ENCODE measurements at places on chromosomes 1 and 21.
A peak's percentile ranks its signal among the peaks of the same experiment; 100 is the strongest.

DNA sequence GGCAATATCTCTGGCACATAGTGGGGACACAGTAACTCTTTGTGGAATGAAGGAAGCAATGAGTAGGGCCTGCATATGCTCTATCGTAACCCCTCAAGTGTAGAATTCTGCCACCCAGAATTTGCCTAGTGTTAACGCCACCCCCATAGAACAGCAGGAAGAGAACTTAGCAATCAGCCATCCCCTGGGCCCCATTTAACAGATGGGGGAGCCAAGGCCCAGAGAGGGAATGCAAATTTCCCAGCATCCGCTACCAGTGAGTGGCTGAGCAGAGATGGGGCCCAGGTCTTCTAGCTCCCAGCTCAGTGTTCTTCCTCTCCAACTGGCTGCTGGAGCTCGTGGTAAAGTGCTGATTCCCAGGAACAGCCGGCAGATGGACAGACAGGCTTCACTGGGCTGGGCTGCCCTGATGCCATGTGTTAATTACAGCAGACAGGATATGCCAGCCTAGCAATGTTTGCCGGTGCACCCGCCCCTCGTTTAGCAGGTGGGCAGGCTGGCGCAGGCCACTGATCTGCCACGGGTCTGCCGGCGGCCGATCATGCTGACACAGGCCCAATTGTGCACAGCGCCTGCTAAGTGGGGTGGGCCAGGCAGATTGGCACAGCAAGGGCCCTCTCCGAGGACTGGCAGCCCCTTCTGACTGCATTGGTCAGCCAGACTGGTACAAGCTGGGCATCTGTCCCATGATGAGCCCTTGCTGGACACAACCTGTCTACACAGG, 171.9 kb downstream of the IGSF21 start:
- no peak for DNase-seq

DNA sequence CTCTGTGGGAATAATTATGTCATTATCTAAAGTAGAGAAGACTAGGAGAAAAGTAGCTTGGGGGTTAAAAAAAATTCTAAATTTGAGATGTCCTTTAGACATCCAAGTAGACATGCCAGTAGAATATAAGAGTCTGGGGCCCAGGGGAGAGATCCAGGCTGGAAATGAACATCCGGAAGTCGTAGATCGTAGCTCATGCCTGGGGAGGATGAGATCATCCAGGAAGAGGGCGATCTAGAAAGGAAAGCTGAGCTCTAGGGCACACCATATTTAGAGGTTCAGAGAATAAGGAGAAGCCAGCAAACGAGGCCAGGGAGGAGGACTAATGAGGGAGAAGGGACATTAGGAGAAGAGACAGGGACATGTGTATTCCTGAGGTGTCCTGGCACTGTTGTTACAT, 12.2 kb downstream of the NGF start:
- DNase-seq, result no peak

GRCh38 chr1:226506921-226507320, 41.6 kb upstream of the STUM start:
- DNase-seq, result no peak

DNA sequence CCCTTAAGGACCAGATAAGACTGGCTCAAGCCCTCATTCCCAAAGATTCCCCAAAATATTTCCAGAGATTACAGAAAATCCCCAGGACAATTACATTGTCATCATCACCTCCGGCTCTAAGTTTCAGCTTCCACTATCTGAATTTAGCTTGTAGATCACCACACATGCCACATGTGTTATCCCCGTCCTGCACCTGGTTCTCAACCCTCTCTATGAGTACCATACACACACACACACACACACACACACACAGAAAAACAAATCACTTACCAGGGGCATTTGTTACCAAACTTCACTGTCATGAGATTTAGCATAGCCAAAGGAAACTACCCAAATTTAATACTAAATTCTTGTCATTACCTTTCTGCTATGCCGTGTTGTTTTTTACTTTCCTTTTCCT, 15.4 kb upstream of the TSPAN1 start:
- DNase-seq, result no peak

DNA sequence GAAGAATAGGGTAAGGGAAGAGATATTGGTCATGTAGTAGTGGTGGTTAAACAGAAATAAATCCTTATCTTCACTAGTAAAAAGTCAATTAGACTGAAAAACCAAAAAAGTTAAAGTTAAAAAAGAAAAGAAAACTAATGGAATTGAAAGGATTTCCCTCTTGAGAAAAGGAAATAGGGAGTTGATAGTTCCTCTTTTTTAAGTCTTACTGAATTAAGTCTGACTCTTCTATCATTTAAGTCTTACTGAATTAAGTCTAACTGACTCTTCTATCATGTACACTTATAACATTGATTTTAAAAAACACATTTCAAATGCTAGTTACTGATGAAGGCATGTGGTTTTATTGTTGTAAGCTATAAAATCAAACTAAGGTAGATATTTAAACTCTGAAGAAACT, 49.5 kb upstream of the TENT5C start:
- DNase-seq, result no peak

- DNase-seq, result no peak
Observed at GRCh38 chr1:36710951-36711350, 228.2 kb upstream of the CSF3R start.

- no peak for DNase-seq
Observed at GRCh38 chr1:37472994-37473393, 1.4 kb upstream of the ZC3H12A start.

DNA sequence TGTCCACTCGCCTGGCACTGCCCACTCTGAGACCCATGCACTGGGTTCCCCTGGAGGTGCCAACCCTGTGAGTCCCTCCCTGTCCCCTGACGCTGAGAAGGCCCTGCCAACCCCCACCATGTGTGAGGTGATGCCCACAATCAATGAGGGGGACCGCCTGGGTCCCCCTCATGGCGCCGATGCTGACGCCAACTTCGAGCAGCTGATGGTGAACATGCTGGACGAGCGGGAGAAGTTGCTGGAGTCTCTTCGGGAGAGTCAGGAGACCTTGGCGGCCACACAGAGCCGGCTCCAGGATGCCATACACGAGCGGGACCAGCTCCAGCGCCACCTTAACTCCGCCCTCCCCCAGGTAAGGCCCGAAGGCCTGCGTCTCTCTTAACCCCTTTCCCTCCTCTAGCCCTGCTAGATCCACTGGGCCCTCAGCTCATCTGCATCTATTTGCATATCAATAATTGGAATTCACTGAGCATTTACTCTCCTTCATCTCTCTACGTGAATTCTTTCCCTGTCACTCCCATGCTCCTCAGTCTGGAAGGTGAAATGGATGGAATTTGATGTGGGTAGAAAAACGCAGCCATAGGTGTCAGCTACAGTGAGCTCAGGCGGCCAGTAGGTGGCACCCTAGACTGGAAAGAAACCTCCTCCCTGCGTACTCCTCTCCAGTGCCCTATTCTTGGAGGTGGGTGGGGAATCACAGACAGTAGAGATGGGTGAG, 12.8 kb downstream of the PPFIA4 start:
- DNase-seq, result peak; percentile 81

- no peak for DNase-seq
Observed at GRCh38 chr1:204334455-204334854, 25.3 kb downstream of the PLEKHA6 start.

DNA sequence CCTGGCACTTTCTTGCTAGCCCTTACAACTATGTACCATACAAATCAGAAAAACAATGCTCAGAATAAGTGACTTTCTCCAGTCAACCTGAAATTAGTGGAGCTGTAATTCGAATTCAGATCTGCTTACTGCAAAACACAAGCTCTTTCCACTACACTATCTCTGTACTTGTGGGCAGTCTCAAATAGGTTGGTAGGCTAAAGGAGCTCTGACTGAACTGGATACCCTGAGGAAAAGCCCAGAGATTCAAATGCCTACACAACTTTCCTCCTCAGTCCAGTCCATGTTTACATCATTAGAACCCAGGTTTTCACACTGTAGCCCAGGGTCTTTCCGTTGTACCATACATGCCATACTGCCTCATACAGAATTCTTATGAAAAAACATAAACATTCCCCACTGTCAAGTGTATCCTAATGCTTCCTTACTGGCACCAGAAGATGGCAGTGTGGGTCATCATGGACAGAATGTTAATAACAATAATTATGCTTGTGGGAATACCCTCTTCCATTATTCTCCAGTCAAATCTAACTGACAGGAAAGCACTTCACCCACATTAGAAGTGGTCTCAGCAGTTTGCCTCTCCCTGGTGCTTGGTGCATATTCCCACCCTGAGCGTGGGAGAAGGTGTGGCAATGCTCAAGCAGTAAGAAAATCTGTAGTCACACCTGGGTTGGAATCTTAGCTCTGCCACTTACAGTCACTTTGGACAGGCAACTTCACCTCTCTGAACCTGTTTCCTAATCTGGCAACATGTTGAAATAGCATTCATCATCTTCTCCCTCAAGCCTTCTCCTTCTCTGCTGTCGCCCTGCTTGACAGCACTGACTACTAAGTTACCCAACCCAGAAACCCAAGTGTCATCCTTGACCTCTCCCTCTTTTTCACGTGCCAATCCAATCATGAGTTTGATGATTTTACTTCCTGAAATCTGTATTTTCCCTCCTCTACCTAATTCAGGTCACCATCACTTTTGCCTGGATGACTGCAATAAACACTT, 14.4 kb upstream of the ZFYVE9 start:
- no peak for DNase-seq
